ENCODE measurements at places on chromosomes 1 and 21. TPM values are rescaled to one million over a fixed set of nuclear protein-coding genes. Genes with fewer than 3 reads are reported as not detected.

OR2M3 gene
- polyA plus RNA-seq: not detected

NKAIN1 gene
- not detected for polyA plus RNA-seq

SMIM12 gene
- 76.1 TPM for polyA plus RNA-seq

CD1B gene
- not detected for polyA plus RNA-seq

PTGER3 gene
- 0.20 TPM for polyA plus RNA-seq

TRIM17 gene
- not detected for polyA plus RNA-seq

KCNJ10 gene
- 0.08 TPM for polyA plus RNA-seq

LPAR3 gene
- polyA plus RNA-seq: 2.4 TPM

EXO1 gene
- not detected for polyA plus RNA-seq

CR1 gene
- 4.1 TPM for polyA plus RNA-seq

CRNN gene
- not detected for polyA plus RNA-seq

PLEKHM2 gene
- polyA plus RNA-seq: 8.8 TPM

DYNLT5 gene
- polyA plus RNA-seq: not detected

FCRL4 gene
- not detected for polyA plus RNA-seq

PARS2 gene
- polyA plus RNA-seq: 0.42 TPM

CD1C gene
- polyA plus RNA-seq: not detected

TSPAN2 gene
- polyA plus RNA-seq: 21.8 TPM

S100A7 gene
- polyA plus RNA-seq: not detected

BRINP3 gene
- polyA plus RNA-seq: not detected

KRTAP12-2 gene
- polyA plus RNA-seq: not detected

FAM3B gene
- polyA plus RNA-seq: not detected

MROH7 gene
- not detected for polyA plus RNA-seq

DEPDC1 gene
- polyA plus RNA-seq: not detected

NES gene
- not detected for polyA plus RNA-seq

TCHH gene
- polyA plus RNA-seq: not detected

RWDD3 gene
- 61.2 TPM for polyA plus RNA-seq

RER1 gene
- polyA plus RNA-seq: 221 TPM

SEMA6C gene
- 2.1 TPM for polyA plus RNA-seq

OSCP1 gene
- polyA plus RNA-seq: 1.1 TPM

GLIS1 gene
- polyA plus RNA-seq: not detected

L1TD1 gene
- polyA plus RNA-seq: not detected

GJA8 gene
- not detected for polyA plus RNA-seq

NENF gene
- 76.2 TPM for polyA plus RNA-seq

MPZ gene
- 0.14 TPM for polyA plus RNA-seq

TTC22 gene
- polyA plus RNA-seq: 1.4 TPM

Data from CD4-positive, alpha-beta memory T cell (primary cell).